Esophagus muscularis mucosa (tissue), 4 donors: ENCODE measurements at places on chromosomes 12 and 14. TPM values are rescaled to one million over a fixed set of nuclear protein-coding genes. Genes with fewer than 3 reads are reported as not detected.
A peak's percentile ranks its signal among the peaks of the same experiment; 100 is the strongest.

GRCh38 chr12:126874427-126875026 is 1392.4 kb upstream of the TMEM132C start:
- no peaks in the 10 kb centered on the region for H3K36me3 ChIP-seq
- H3K27ac ChIP-seq: no peak overlapping the region
- no peak overlapping the region for H3K4me3 ChIP-seq
- DNase-seq: peak; percentile 86
- H3K27me3 ChIP-seq: peaks cover 13% of the 10 kb centered on the region

DNA sequence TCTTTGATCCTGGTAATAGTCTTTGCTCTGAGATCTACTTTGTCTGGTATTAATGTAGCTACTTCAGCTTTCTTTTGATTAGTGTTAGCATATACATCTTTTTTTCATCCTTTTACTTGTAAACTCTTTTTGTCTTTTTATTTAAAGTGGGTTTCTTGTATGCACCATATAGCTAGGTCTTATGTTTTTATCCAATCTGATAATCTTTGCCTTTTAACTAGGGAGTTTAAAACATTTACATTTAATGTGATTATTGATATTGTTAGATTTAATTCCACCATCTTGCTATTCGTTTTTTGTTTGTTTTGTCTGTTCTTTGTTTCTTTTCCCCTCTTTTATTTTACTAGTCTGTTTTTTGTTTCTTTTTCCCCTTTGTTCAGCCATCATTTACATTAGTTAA is 6.0 kb downstream of the CGRRF1 start:
- no peaks in the 10 kb centered on the region for H3K36me3 ChIP-seq
- H3K4me1 ChIP-seq: peaks cover 31% of the 10 kb centered on the region
- no peak overlapping the region for H3K4me3 ChIP-seq
- no peaks in the 10 kb centered on the region for H3K27me3 ChIP-seq

DNA sequence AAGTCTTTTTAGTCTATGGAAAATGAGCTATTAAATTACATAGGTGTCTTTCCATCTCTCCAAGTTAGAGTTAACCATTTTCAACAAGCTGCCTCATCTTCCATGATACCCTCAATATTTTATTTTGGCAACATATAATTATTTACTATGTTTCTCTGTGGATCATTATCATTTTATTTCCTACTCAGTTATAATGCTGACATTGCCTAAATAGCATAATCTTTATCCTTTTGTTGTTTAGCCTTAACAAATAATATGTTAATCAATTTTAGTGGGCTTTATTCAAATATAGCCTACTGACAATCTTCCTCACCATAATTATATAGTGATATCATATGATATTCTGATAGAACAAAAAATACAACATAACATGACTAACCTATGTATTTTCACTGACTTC is 1044.8 kb upstream of the FOXG1 start:
- H3K4me1 ChIP-seq: no peaks in the 10 kb centered on the region
- H3K4me3 ChIP-seq: no peak overlapping the region
- no peaks in the 10 kb centered on the region for H3K27me3 ChIP-seq
- DNase-seq: no peak

- H3K27me3 ChIP-seq: no peaks in the 10 kb centered on the region
- H3K27ac ChIP-seq: peak overlapping the region; percentile 53
Observed at GRCh38 chr14:55125403-55125802, 3.6 kb upstream of the LGALS3 start.

GRCh38 chr12:40622246-40622838 is 69.9 kb upstream of the CNTN1 start:
- no peak overlapping the region for H3K27ac ChIP-seq
- no peak for DNase-seq
- no peaks in the 10 kb centered on the region for H3K36me3 ChIP-seq
- no peaks in the 10 kb centered on the region for H3K4me1 ChIP-seq
- no peaks in the 10 kb centered on the region for H3K27me3 ChIP-seq

GRCh38 chr12:80766897-80767296 is 50.2 kb downstream of the MYF5 start:
- H3K36me3 ChIP-seq: no peaks in the 10 kb centered on the region
- no peak overlapping the region for H3K27ac ChIP-seq
- no peak for DNase-seq
- H3K27me3 ChIP-seq: no peaks in the 10 kb centered on the region

DNA sequence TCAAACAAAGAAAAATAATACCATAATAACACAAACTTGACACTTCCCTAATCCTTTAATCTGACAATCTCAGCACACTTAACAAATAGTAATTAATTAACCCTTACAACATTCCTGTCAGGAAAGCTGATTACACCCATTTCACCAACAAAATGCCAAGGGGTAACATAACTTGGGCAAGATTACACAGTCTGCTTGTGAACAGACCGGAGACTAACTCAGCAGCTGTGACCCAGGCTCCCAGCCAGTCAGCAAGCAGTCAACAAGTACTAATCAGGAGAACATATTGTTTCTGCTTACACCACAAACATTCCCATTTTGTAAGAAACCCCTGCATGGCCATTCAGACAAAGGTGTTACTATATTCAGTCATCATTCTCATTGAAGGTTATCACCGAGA is 592.5 kb upstream of the FLRT2 start:
- H3K4me3 ChIP-seq: no peak overlapping the region
- H3K27ac ChIP-seq: no peak overlapping the region
- no peaks in the 10 kb centered on the region for H3K36me3 ChIP-seq
- H3K4me1 ChIP-seq: no peaks in the 10 kb centered on the region
- DNase-seq: no peak

DNA sequence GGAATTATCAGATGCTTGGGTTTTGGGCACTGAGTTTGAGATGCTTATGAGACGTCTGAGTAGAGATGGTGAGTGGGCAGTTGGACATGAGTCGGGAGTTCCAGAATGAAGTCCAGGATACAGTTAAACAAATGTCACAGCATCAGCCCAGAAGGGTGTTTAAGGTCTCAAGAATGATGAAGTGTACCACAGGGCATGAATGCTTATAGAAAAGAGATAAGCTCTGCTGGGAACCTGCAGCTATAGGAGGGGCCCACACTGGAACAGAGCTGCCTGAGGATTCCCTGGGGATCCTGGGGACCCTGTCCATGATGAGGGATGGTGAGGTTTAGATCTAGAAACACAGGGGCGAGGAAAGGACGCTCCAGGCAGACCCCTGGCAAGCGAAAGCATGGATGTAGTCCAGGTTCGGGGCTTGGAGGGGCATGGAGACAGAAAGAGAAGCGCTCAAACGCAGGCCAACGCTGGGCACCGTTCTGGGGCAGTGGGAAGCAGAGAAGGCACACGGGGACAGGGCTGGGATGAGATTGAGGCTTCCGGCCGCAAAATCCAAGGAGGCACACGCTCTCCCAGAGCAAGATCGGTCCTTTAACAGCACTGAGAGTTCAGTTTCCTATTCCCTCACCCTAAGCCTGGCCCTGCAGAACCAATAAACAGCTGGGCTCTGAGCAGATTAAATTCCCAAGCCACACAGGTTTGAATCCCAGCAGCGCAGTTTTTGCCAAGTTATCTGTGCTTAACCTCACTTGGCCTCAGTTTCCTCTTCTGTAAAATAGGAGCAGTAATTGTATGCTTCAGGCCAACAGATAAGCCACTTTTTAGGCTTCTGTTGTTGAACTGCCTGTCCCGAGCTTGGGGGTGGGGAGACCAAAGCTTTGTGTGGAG is 52.9 kb downstream of the EID3 start:
- H3K36me3 ChIP-seq: peaks cover 37% of the 10 kb centered on the region
- H3K27me3 ChIP-seq: no peaks in the 10 kb centered on the region
- H3K4me1 ChIP-seq: no peaks in the 10 kb centered on the region
- DNase-seq: peak; percentile 70

DNA sequence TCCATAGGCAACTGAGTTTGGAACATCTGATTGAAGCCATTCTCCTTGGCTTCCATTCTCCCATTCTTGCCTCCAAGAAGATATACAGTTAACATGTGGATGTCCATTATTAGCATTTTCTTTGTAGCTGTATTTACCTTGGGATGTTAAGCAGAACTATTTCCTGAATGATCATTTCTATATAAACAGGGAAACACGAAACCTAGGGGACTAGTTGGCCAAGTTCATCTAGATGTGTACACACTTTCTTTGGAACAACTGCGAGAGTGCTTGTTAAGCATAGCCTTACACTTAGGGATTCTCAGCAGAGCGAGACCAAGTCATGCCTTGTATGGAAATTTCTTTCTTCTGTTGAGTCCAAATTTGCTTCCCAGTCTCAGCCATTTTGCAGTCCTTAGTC is 42.1 kb downstream of the DRAM1 start:
- no peaks in the 10 kb centered on the region for H3K36me3 ChIP-seq
- H3K27ac ChIP-seq: no peak overlapping the region
- H3K27me3 ChIP-seq: no peaks in the 10 kb centered on the region
- H3K4me3 ChIP-seq: no peak overlapping the region
- H3K4me1 ChIP-seq: peaks cover 10% of the 10 kb centered on the region

DNA sequence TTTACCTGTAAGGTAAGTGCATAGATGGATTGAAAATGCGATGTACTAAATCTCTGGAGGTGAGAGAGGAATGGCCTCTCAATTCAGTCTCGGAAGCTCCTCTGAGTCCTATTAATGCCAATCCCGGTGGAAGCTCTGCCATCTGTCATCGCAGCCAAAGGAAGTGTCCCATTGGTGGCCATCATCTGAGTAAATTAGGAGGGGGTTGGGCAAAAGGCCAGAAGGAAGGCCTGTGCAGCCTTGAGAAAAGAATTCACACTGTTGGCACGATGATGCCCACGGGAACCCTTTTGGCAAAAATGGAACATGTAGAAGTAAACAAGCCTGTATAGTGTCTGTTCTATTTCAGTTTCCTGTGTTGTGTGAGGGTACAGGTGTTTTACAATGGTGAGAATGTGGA is 494.8 kb downstream of the NELL2 start:
- H3K27ac ChIP-seq: no peak overlapping the region
- no peak for DNase-seq

GRCh38 chr14:35986219-35986573 is 160.1 kb downstream of the BRMS1L start:
- H3K27ac ChIP-seq: no peak overlapping the region
- DNase-seq: no peak
- H3K4me3 ChIP-seq: no peak overlapping the region
- H3K4me1 ChIP-seq: no peaks in the 10 kb centered on the region
- no peaks in the 10 kb centered on the region for H3K36me3 ChIP-seq
- no peaks in the 10 kb centered on the region for H3K27me3 ChIP-seq

GRCh38 chr14:35940291-35940690 is 114.2 kb downstream of the BRMS1L start:
- no peak overlapping the region for H3K27ac ChIP-seq
- H3K27me3 ChIP-seq: no peaks in the 10 kb centered on the region
- no peaks in the 10 kb centered on the region for H3K36me3 ChIP-seq
- H3K4me3 ChIP-seq: peak overlapping the region; percentile 5

DNA sequence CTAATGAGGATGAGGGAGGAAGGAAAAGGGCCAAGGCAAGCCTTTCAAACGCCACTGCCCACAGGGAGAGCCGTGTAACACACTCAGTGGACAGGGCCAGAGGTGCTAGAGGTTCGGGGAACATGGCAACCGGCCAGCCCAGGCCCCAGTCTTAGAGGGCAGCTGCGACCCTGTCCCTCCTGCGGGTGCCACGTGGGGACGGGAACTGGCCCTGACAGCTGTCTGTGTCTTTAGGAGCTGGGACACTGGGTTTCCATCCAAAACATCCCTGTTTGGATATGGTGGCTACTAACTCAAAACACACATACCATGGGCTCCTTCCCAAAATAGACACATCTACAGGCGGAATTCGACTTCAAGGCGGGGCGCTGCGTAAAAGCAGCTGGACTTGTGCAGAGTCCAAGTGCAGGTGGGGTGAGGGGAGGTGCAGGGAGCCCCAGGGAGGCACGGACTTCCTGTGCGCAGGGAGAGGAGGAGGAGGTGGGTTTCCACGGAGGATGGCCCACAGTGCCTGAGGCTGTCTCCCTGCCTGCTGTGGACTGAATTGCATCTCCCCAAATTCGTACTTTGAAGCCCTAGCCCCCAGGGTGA is 184.7 kb downstream of the PIWIL1 start:
- H3K27me3 ChIP-seq: no peaks in the 10 kb centered on the region
- H3K36me3 ChIP-seq: no peaks in the 10 kb centered on the region
- H3K4me1 ChIP-seq: no peaks in the 10 kb centered on the region
- no peak overlapping the region for H3K4me3 ChIP-seq
- H3K27ac ChIP-seq: no peak overlapping the region

DNA sequence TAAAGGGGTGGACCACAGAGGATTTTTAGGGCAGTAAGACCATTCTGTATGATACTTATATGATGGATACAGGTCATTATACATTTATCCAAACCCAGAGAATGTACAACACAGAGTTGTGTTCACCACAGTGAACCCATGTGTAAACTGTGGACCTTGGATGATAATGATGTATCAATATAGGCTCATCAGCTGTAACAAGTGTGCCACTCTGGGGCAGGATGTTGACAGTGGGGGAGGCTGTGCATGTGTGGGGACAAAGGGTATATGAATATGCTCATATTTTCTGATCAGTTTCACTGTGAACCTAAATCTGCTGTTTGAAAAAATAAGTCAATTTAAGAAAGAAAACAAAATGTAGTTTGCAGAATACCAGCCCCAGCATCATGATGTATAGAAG is 14.2 kb upstream of the OS9 start:
- H3K36me3 ChIP-seq: no peaks in the 10 kb centered on the region
- DNase-seq: no peak
- no peaks in the 10 kb centered on the region for H3K4me1 ChIP-seq
- no peak overlapping the region for H3K4me3 ChIP-seq
- no peaks in the 10 kb centered on the region for H3K27me3 ChIP-seq

DNA sequence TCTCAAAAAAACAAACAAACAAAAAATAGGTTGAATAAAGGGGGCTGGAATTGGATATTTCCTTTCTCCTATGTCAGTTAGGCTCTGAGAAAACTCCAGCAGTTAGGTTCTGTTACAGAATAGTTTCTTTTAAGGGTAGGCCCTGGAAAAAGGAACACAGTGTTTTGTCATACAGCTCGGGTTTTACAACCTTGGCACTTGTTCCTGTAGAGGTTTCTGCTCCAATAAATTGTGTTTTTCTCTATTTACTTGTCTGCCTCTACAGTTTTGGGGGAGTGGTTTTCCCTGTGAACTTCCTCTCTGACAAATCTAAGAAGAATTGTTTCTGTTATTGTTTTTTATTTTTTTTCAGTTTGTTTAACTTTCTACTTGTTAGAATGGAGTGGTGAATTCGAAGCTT is 167.6 kb downstream of the ACSS3 start:
- no peak for DNase-seq
- no peaks in the 10 kb centered on the region for H3K36me3 ChIP-seq
- H3K27ac ChIP-seq: no peak overlapping the region
- no peaks in the 10 kb centered on the region for H3K4me1 ChIP-seq

DNA sequence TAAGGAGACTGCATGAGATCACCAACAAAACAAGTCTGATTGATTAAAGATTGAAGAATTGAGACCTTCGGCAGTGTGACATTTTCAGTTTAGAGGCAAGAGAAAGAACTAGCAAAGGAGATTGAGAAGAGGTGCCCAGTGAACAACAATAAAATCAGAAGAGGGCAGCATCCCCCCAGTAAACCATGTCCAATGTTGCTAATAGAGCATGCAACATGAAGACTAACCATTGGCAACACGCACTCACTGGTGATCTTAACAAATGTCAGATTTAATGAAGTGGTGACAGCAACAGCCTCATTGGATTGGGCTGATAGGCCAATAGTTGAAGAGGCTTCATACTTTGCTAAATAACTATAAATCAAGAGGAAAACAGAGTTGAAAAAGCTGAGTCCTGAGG is 20.7 kb upstream of the TAS2R14 start:
- H3K27me3 ChIP-seq: no peaks in the 10 kb centered on the region
- DNase-seq: no peak
- no peaks in the 10 kb centered on the region for H3K36me3 ChIP-seq

Gene ACSS3
- 12.1 TPM for total RNA-seq

Gene LRIG3
- total RNA-seq: 42.4 TPM

Gene GLT8D2
- total RNA-seq: 7.1 TPM

Gene MGP
- 604 TPM for total RNA-seq
